ENCODE measurements at places on chromosomes 6 and 20.

DNA sequence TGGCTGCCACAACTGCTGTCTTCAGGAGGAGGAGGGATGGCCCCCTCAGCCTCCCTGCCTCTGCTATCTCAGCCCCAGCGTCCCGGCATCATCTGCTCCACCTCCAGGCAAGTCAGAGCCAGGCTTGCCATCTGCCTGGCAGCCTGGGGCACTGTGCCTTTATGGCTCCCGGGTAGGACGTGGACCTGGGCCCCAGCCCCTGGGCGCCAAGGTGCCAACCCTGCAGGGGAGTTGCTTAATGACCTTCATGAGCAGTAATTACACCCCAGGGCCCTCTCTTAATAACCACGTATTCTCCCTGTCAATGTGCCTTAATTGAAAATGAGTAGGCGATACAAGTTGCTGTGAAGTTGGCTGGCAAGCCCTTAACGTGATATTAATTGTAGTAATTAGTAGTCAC lies 122.1 kb upstream of the MLN start:
- DNase-seq: no peak

- DNase-seq: no peak
These were observed 259.7 kb upstream of the CHD6 start for GRCh38 chr20:41877911-41878310.

DNA sequence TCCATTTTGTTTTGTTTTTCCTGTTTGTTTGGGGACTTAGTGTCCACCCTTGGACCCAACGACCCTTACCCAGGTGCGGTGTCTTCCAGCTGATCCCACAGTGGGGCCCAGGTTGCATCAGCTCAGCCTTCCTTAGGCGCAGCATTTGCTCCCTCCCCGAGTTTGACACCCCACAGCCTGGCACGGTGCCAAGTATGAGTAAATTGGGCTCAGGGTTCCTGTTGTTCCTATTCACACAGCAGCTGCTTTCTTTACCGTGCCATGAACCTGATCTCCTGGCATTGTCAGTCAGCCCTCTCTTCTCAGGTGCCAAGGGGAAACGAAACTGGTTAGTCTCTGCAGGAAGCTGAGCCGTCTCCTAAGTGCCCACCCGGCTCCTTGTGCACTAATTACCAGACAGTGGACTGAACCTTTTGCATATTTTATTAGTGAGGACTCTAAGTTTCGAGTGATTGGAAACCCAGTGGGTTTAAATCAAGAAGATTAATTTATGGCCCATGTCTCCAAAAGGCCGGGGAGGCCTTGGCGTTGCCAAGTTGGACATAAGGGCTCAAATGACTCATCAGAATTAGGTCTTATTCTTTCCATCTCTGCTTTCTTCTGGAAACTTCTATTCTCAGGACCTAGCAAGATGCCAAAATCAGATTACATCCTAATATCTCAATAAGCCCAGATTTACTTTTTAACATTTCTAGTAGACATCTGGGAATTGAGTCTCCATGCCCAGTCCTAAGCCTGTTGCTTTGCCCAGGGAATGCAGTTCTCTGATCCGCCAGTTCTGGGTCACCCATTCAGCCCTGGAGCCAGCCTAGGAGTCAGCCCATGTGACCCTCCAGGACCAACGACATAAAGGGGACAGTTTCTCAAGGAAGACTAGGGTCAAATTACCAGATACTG lies 68.8 kb downstream of the TSHZ2 start:
- peak; percentile 63 for DNase-seq

- DNase-seq: no peak
These were observed 6.3 kb downstream of the TAF4 start for GRCh38 chr20:62059401-62059800.

DNA sequence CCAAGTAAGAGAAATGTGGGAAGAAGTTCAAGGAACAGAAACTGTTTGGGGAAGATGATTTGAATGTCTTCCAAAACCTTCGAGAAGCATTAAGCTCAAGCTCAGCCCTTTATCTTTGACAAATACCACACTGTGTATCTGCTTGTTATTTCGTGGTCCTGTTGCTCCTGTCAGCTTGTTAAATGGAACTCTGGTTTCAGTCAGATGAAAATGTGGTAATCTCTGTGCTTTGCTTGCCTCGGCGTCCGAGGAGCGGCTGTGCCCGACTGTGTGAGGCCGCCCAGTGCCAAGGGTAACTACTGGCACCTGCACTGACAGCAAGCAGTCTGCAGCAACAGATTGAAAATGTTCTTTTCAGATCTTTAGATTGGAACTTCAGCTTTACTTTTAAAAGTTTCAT lies 577.9 kb upstream of the FLRT3 start:
- no peak for DNase-seq

GRCh38 chr6:118913161-118913560 lies 19.2 kb downstream of the ASF1A start:
- DNase-seq: no peak

GRCh38 chr6:103797738-103798137 lies 1062.0 kb downstream of the HACE1 start:
- peak; percentile 51 for DNase-seq

DNA sequence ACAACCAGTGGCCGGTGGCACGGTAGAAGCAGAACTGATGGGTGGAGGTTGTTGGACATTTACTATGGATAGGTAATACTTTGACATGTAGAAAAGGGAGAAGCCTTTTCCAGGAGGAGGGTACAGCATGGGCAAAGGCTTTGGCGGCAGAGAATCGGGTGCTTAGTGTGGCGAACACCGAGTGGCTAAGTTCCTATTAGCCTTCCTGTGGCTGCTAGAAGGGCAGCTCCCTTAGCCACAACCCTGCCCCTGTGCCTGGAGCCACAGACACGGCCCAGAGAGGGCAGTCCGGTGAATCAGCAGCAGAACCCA lies 37.9 kb upstream of the TGM2 start:
- DNase-seq: no peak

- DNase-seq: no peak
These were observed 260.1 kb downstream of the PRL start for GRCh38 chr6:22036699-22037098.

DNA sequence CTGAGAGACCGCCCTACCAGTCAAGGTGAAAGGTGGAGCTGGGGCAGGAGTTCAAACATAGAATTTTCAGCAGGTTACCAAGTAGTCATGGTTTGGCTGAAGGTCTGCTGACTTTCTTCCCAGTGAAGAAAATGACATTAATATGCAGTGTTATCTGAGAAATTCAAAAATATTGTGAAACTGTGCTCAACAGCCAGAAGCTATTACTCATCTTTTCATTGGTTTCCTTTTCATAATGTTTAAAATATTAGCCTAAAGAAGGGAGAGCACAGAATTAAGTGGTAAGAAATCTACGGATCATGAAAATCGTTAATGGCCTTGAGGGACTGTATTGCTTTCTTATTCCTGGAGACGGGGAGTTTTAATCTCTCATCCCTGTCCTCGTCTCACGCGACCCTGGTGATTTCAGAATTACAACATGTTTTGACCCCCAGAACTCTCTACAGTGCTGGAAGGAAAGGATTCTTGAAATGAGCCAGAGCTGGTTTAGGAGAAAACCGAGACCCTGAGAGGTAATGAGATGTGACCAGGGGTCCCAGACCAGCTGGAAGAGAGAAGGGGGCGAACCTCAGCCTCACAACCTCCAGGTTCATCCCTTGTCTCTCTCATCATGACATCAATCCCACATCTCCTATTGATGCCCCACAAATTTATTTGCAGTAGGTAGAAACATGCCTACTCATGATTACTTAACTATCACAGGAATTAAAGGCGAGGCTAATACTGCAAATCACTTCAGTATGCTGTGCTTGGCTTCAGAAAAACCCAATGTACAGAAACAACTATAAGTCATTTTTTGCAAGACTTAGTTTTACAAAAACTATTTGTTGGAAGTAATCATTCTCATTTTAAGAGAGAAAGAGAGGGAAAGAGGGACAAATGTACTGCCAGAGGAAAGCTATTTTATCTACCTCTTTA lies 209.5 kb downstream of the FNDC1 start:
- no peak for DNase-seq

DNA sequence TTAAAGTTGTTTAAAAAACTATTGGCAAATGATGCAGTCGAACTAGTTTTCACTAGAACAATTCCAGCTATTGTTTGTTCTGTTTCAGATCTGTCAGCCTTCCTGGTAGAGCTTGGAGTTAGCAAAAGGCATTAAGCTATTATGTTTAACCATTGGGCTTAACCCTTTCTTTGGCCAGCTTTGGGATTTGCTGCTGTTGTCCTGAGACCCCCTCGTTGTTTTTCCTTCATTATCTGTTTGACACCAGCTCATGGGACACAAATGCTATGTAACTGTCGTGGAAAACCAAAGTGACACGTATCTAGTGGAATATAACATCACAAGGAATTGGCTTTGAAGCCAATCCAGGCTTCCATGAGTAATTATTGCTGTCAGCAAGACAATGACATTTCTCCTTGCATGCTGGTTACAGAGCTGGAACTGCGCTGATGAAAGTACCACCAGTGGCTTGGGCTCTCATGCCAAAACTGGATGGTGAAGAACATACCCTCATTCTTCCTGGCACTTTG lies 96.0 kb downstream of the EYA2 start:
- no peak for DNase-seq

DNA sequence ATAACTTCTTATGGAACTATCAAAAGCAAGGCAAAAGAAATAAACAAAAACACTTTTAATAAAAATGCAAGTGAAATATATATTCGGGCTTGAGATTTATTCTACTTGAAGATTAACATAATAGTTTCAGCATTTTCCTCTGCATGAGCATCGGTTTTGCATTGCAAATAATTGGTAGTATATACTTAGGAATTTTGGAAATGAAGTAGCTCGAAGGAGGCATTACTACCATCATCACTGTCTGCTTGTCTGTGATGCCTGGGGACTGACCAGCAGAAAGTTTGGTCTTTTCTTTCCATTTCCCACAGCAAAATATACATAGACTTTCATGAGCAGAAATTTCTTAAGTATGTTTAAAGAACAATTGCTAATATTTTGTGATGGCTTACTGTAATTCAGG lies 570.7 kb downstream of the HTR1B start:
- no peak for DNase-seq

- no peak for DNase-seq
These were observed 72.2 kb downstream of the SENP6 start for GRCh38 chr6:75673884-75674283.

DNA sequence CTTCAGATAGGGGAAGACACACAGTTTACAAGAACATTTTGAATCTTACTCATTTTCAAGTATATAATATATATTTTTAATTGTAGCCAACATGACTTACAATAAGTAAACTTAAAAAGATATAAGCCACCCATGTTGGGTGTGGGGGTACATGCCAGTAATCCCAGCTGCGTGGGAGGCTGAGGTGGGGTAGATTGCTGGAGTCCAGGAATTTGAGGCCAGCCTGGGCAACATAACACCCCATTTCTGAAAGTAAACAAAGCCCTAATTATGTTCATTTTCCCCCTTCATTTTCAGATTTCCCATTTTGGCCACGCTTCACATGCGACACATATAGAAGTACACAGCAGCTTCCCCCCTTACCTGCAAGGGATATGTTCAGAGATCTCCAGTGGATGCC lies 30.5 kb downstream of the SERPINB6 start:
- no peak for DNase-seq

DNA sequence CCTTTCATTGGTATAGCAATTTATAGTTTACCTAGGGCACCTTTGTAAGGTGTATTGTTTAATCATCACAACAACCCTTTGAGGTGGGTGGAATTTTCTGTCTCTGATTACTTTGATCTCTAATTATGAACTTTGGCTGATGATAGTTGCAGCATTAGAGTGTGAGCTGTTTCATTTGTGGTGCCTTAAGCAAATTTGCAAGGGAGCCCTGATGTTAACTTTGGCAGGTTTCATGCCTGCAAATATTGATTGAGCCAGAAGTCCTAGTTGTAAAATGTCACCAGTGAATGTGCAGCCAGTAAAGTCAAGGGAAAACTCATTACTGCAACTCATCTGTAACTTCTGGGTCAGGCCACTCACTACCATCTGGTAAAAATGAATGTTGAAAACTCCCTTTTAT lies 29.8 kb downstream of the CTNNBL1 start:
- DNase-seq: no peak

DNA sequence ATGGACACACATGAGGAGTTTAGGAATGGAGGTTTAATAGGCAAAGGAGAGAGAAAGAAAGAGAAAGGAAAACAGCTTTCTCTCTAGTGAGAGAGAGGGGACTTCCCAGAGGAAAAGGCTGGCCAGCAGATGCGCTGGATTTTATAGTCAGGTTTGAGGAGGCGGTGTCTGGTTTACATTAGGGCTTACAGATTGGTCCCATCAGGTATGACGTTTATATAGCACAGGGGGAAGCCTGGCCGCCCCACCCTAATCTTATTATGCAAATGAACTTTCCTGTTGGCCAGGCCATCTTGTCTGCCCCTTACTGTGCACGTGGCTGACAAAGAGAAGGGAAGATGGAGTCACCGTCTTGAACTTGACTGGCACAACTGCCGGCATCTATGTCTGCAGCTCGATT lies 86.6 kb upstream of the QKI start:
- no peak for DNase-seq

- no peak for DNase-seq
These were observed 82.7 kb downstream of the PTPRK start for GRCh38 chr6:128437685-128438084.

GRCh38 chr6:105111105-105111504 lies 68.7 kb downstream of the POPDC3 start:
- DNase-seq: no peak

DNA sequence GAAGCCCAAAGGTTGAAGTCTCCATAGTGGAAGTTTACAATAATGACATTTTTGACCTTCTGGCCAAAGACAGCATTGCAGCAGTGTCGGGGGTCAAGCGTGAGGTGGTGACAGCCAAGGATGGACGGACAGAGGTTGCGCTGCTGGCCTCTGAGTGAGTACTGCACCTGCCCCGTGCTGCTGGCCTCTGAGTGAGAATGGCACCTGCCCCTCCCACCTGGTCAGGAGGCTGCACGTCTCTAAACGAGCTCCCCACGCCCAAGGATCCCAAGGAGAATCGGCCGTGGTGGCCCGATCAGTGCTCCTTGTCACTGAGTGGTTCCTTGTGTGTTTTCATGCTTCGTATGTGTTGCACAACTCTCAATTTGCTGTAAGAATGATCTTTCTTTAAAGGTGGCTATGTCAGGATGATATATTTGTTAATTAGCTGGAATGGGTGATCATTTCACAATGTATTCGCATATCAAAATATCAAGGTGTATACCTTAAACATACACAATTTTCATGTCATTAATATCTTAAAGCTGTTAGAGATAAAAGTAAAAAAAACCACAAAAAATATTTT lies 40.4 kb downstream of the FRMD1 start:
- no peak for DNase-seq

DNA sequence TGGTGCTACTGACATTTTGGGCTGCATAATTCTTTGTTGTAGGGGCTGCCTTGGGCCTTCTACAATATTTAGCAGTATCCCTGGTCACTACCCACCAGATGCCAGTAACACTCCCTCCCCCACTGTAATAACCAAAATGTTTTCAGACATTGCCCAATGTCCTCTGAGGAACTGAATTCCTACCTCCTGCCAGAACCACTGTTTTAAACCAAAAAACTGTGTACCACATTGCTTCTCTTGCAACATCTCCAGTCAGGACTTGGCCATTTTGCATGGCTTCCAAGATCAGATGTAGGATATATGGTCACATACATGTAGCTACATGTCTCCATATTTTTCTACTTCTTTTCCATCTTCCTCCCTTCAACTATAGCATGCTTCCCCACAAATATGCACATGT lies 97.4 kb upstream of the IFNGR1 start:
- no peak for DNase-seq

Measured in dermis blood vessel endothelial cell (primary cell).